ENCODE measurements at places on chromosomes 3 and 15.

DNA sequence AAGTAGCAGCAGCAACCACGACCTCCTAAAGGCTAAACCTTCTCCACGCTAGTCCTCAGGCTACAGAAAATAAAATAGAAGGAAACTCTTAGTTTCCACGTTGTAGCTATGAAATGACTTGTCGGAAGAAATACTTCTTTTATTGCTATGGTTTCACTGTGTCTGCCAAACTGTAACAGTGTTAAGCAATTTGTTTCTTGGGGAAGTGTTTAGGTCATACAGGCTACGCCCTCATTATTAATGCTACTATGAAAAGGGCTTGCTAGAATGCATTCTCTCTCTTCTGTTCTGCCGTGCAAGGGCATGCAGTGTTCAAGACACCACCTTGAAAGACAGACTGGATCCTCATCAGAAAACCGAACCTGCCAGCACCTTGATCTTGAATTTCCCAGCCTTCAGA, 462.7 kb downstream of the PLOD2 start:
- DNase-seq: no peak

DNA sequence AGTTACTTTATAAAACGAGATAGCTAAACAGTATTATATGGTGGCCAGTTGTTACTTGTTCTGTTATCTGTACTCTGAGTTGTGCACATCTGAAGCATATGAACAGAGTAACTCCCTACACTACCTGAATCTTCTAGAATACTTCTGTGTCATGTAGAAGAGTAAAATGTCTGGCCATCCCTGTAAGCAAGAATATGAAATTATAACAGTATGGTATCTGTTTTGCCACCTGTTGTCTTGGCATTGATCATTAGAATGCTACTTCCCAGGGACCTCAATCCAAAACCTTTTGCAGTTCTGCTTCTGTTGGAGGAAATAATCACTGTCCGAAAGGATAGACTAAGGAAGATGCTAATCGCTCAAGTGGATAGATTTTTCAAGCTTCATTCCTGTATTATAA, 1.9 kb downstream of the TEX9 start:
- no peak for DNase-seq

DNA sequence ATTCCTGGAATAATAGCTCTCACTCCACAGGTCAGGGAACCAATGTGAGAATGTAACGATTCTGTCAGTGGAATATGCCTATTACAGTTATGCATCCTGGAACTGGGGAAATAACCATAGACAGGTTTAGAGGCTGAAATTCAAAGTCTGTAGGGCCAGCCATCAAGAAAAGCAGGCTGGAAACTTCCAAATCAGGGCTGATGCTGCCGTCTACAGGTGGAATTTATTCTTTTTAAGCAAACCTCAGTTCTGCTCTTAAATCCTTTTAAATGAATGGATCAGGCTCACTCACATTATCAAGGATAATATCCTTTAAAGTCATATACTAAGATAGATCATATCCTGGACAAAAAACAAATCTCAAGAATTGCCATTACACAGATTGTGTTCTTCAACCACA, 699.8 kb downstream of the NR2F2 start:
- no peak for DNase-seq

DNA sequence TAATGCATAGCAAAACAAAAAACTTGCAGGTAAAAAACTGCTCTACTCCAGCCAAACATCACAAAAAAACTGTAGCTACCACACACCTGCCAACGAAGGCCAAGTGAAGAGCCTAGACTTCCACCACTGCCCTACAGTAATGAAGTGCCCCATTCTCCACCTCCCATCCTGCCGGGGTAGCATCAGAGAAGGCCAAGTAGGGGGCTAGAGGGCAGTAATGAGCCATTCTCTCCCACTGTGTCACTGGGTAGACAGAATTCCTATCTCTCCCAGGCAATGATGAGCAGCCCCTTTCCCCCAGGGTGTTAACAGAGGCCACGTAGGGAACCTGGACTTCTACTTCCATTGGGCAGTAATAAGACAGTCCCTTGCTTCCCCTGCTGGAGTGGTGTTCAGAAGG, 9.5 kb downstream of the SEC22C start:
- peak; percentile 15 for DNase-seq

GRCh38 chr3:19190602-19191001, 42.3 kb downstream of the KCNH8 start:
- no peak for DNase-seq

DNA sequence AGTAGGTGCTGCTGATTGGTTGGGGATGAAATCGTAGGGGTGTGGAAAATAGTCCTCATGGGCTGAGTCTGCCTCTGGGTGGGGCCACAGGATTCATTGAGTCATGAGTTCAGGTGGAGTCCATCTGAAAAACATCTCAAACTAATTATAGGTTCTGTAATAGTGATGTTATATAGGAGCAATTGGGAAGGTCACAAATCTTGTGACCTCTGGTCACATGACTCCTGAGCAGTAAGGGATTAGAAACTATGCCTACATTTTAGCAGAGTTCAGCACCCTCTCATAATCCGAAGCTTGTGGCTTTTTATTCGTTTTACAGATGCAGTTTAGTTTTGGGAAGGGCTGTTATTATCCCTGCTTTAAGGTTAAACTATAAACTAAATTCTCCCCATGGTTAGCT, 22.9 kb upstream of the NEDD4 start:
- DNase-seq: no peak

DNA sequence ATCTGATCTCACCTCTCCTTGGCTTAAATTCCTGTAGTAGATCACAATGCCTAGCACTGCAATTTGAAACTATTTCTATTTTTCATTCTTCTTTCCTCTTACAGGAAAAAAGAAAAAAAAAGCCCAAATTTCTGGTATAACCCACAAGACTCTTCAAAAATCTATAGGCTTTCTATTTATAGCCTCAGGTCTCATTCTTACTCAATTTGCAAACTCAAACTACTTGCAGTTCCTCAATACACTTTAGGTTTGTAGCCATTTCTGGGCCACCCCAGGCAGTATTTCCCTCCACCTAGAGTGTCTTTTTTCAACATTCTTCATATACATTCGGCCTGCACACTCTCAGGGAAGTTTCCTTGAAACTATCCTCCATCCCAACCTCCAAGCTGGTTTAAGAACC, 169.0 kb downstream of the TBC1D5 start:
- no peak for DNase-seq

DNA sequence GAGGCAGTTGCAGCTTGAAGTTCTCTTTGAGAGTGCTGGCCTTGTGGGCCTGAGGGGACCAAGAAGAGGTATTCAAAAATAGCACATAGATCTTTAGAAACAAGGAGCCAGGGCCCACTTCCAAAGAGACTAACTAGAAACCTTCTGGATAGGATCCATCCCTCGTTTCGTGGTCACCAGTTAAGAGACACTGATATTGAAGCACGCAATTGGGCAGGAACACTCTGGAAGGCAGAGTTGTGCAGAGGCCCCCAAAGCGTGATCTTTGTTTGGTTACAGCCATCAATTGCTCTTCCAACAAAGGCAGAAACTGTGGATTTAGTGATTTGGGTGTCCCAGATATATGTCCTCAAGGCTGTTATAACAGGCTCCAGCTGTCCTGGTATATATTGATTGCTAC, 46.7 kb upstream of the ACAN start:
- no peak for DNase-seq

- no peak for DNase-seq
Observed at GRCh38 chr3:195806916-195807231, 4.9 kb downstream of the MUC4 start.

- no peak for DNase-seq
Observed at GRCh38 chr3:26104851-26105251, 315.0 kb downstream of the OXSM start.

DNA sequence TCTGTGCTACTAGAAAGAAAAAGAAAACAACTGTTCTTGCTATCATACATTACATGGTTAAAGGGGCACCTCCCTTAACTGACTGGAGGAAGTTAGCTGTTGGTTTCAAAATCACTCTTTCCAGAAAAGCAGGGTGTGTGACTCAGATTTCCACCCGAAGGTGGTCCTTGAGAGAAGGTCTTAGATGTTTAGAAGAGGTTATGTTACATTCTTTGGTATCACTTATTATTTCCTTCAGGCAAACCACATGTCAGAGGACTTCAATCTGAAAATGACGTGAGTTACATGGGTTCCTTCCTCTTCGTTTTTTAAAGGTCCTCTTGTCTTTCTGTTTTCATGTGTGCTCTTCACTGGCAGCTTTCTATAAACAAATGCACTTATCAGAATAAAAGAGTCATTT, 307.9 kb upstream of the CBLB start:
- peak; percentile 2 for DNase-seq

DNA sequence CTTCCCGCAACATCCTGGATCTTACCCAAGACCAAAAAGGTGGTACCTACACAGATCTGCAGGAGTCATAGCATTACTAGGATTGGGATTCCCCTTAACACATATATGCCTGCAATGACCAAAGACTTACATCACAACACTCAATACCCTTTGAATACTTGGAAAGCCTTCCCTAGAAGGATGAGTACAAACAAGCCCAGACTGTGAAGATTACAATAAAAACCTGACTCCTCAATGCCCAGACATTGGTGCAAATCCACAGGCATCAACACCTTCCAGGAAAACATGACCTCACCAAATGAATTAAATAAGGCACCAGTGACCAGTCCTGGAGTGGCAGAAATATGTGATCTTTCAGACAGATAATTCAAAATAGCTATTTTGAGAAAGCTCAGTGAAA, 326.8 kb downstream of the TBL1XR1 start:
- no peak for DNase-seq

GRCh38 chr15:38724827-38725226, 160.2 kb upstream of the RASGRP1 start:
- no peak for DNase-seq

- DNase-seq: no peak
Observed at GRCh38 chr3:22364851-22365250, 613.8 kb upstream of the ZNF385D start.

DNA sequence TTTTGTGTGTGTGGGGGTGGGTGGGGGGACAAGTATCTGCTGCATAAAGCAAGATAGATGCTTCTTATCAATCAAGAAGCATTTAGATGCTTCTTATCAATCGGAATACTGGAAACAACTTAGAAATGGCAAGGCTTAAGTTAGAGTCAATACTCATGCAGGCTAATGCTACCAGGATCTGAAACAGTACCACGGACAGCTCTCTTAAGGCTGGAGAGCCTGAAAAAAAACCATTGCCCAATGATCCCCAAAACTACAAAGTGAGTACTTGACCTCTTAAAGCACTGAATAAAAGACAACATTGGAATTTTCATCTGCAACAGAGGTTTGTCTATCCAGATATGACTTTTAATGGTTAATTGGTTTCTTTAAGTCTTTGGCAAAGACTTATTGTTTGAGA, 262.3 kb downstream of the GAP43 start:
- DNase-seq: peak; percentile 43

GRCh38 chr15:58573270-58573669, 141.5 kb downstream of the LIPC start:
- DNase-seq: no peak

DNA sequence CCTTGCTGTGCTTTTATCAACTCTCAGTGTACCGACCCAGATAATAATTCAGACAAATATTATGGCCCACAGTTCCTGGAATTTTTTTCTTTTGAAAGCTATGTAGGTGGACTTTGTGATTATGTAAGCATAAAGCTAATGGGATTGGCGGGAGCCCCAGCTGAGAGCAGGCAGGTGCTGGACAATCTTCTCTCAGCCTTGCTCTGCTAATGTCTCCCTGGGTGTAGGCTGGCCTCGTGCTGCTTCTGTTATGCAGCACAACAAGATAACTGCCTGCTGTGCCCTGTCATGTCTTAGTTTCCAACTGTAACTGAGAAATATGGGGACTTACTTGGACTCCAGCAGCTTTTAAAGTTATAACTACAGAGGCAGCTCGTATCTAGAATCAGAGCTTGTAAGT, 415.0 kb downstream of the PDCD6IP start:
- peak; percentile 27 for DNase-seq

- DNase-seq: no peak
Observed at GRCh38 chr3:157226173-157226847, 66.4 kb upstream of the CCNL1 start.

DNA sequence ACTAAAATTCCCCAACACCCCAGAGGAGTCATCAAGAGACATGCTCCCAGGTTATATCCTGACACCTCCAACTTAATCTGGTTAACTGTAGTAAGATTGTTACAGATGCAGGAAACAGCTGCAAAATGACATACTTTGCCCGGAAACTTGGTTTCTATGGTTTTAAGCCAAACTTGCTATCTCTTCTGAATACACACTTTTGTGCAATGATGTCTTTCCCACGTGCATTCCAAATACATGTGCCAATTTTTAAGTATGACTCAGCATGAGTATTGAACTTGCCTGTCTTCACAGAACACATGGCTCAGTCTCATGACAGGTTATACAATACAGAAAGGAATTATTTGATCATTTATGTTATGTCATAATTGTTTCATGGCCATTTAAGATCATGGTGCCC, 207.0 kb upstream of the DCBLD2 start:
- peak; percentile 71 for DNase-seq

DNA sequence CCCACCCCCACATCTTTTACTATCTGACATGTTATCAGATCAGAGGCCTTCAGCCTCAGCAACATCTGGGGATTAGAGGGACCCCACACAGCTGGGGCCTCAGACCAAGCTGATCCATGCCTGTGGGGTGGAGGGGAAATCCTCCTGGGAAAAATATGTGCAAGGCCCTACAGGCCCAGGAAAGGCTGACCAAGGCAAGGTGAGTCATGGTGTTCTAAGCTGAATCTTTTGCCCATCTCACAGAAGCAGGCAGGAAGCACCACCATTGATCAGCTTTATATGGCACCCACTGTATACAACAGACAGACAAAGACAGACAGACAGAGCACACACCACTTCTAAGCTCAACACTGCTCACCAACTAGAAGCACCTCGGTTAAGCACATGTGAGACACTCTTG, 12.4 kb upstream of the PARP6 start:
- DNase-seq: no peak

DNA sequence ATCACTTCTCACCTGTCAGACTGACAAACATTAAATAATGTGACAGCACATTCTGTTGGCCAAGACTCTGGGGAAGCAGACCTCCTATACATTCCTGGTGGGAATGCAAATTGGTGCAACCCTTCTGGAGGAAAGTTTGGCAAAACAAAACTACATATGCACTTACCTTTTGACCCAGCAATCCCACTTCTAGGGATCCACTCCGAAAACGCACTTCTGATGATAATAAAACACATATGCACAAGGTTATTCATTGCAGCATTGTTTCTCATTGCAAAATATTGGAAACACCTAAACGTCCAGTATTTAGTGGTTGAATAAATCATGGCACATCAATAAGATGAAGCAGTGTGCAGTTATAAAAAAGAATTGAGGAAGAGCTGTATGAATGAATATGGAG, 145.5 kb upstream of the ABHD17C start:
- DNase-seq: peak; percentile 23

DNA sequence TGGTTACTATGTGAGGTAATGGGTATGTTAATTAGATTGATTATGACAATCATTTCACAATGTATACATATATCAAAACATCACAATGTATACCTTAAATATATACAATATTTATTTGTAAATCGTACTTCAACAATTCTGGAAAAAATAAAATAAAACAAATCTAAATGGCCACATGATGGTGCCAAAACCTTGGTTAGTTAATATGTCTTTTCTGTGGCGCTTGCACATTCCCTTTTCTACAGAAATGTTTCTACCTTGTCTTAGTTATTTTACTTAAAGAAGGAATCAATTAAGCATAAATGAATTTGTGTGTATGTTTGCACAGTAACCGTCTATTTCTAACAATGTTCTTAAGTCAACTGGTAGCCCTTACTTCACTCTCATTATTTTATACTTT, 53.4 kb downstream of the OXSM start:
- DNase-seq: peak; percentile 18

- DNase-seq: no peak
Observed at GRCh38 chr3:195254454-195255175, 16.3 kb downstream of the XXYLT1 start.

Data from astrocyte of the hippocampus (primary cell).